Activated T-helper 1 cell treated with Interleukin-2 at 50 U/mL for 16 hours (primary cell): ENCODE measurements at places on chromosomes 2 and 18.

- no peak for DNase-seq
Measured at GRCh38 chr2:165529130-165529529, 59.6 kb downstream of the CSRNP3 start.

- no peak for DNase-seq
Measured at GRCh38 chr18:35407871-35408481, 30.8 kb upstream of the ZNF396 start.

DNA sequence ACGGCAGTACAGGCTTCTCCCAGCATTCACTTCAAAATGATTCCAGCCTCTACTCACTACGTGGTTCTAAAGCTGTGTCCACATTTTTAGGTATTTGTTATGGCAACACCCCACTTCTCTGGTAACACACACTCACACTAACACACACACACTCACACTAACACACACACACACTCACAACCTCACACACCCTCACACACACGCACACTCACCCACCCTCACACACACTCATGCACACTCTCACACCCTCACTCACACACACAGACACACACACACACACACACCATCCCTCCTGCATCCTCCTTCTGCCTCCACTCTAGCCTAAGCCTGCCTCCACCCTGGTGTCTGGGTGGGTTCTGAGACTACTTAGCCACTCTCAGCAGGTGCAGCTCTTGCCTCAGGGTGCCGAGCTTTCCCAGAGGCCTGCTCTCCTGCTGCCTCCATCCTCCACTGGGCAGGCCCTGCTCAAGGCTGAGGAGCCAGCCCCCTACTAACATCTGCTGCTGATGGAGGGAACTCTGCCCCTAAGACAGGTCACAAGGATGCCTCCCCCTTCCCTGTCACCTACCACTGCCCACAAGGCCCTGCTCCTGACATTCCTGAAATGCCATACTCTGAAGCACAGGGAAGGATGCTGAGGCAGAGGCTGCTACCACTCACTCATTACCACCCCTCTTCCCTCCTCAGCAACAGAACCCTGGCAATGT, 63.9 kb downstream of the NCAPH start:
- DNase-seq, result no peak

DNA sequence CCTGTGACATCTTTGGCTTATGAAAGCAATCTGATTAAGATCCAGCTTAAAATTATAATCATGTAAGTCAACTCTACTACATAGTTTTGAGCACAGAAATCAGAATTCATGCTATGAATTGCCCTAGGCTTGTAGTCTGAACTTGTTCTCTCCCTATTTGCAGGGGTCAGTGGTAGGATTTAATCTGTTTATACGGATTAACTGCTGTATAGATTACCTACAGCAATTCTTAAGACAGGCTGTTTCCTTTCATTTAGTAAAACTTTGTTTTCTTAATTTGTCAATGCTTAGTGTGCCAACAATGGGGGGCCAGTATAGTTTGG, 287.9 kb downstream of the PDE11A start:
- no peak for DNase-seq

- no peak for DNase-seq
Measured at GRCh38 chr2:230439590-230439989, 23.6 kb downstream of the SP100 start.

DNA sequence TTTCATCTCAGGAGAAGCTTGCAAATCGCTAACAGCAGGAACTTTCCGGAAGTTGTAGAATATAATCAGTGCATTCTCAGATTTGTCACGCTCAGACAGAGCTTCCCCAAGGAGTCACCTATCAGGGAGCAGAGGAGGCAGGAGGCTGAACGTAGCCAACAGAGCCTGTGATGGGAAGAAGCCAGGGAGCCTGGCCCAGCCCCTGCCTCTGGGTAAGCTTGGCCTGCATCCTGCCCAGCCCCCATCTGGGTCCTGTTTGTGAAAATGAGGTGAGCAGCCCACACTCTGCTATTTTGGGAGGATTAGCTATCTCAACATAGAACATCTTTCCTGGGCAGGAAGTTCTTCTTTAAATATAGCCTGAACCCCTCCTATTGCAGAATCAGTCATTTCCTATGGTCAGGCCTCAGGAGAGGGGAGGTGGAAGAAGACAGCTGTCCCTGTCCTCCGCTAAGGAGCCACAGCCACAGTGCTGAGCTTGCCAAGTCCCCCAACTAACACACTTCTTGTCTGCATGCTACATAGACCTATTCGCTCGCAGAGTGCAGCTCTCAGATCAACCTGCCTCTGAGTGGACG, 19.2 kb upstream of the PKDCC start:
- DNase-seq, result no peak

- no peak for DNase-seq
Measured at GRCh38 chr18:75229437-75229836, 18.8 kb downstream of the TSHZ1 start.

DNA sequence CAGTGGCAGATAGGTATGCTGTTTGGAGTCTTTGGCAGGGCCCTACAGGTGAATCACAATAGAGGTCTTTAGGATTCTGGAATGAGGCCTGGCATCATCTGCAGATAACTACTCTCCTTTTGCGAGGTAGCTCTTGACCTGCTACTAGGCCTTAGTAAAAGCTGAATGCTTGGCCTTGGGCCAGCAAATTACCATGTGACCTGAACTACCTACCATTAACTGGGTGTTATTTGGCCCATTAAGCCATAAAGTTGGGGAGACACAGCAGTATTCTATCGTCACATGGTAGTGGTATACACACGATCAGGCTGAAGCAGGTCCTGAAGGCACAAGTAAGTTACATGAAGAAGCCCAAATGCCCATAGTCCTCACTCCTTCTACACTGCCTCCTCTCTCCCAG, 178.2 kb downstream of the PPP1R1C start:
- DNase-seq, result no peak

GRCh38 chr2:240990726-240991377, 7.6 kb upstream of the SNED1 start:
- no peak for DNase-seq

- DNase-seq, result no peak
Measured at GRCh38 chr2:2219984-2220383, 111.1 kb downstream of the MYT1L start.
